Glutamatergic neuron (in vitro differentiated cells): ENCODE measurements at places on chromosomes 13 and 19. TPM values are rescaled to one million over a fixed set of nuclear protein-coding genes. Genes with fewer than 3 reads are reported as not detected.

PLPP2 gene
- total RNA-seq, result 0.64 TPM

WDR87 gene
- not detected for total RNA-seq

DNA sequence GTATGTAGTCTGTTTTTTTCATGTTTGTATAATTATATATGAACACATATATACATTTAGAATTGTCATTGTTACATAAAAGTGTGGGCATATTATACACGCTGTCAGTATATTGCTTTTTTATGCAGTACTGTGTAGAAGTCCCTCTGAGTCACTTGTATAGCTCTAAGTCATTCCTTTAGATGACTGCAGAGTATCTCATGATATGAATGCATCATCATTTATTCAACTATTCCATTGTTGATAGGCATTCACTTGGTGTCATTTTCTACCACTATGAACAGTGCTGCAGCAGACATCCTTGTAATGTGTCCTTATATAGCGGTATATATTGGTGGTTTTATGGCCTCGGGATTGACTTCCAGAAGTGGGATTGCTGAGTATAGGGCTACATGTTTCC is 15.3 kb downstream of the RFXAP start:
- H3K27me3 ChIP-seq, result no peaks in the 10 kb centered on the region
- DNase-seq, result no peak
- H3K36me3 ChIP-seq, result no peaks in the 10 kb centered on the region
- H3K4me3 ChIP-seq, result no peak overlapping the region

GRCh38 chr13:28684257-28684656 is 25.3 kb downstream of the POMP start:
- H3K36me3 ChIP-seq, result peaks cover 9% of the 10 kb centered on the region
- H3K4me1 ChIP-seq, result no peaks in the 10 kb centered on the region
- H3K27ac ChIP-seq, result no peak overlapping the region
- H3K27me3 ChIP-seq, result peaks cover 3% of the 10 kb centered on the region

GRCh38 chr13:37303606-37304005 is 198.1 kb upstream of the CSNK1A1L start:
- no peak overlapping the region for H3K4me3 ChIP-seq
- H3K36me3 ChIP-seq, result no peaks in the 10 kb centered on the region
- no peaks in the 10 kb centered on the region for H3K27me3 ChIP-seq
- no peak for DNase-seq
- H3K4me1 ChIP-seq, result no peaks in the 10 kb centered on the region

DNA sequence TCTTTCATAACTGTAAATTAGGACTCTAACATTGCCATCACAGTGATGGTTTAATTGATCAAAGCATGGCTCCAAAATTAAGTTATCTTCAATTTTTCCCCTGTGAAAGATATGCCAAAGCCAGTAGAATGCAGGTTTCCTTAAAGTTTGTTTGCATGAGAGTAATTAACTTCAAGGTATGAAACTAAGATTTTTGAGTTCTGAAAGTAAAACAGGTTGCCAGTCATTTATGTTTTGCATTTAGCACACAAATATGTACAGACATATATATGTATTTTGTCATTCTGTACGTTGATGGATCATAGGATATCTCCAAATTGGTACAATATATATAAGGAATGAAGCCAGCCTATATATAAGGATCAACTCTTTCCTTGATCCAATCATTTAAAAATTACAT is 23.6 kb upstream of the NDFIP2 start:
- DNase-seq, result no peak
- H3K27ac ChIP-seq, result no peak overlapping the region
- H3K27me3 ChIP-seq, result no peaks in the 10 kb centered on the region
- no peaks in the 10 kb centered on the region for H3K36me3 ChIP-seq

GRCh38 chr19:33388231-33388724 is 14.8 kb downstream of the CEBPG start:
- H3K27ac ChIP-seq, result no peak overlapping the region
- H3K4me1 ChIP-seq, result peaks cover 10% of the 10 kb centered on the region
- no peaks in the 10 kb centered on the region for H3K36me3 ChIP-seq
- no peak overlapping the region for H3K4me3 ChIP-seq
- no peak for DNase-seq

- H3K4me3 ChIP-seq, result peak overlapping the region; percentile 100
- no peak for DNase-seq
- peaks cover 12% of the 10 kb centered on the region for H3K27me3 ChIP-seq
- H3K4me1 ChIP-seq, result peaks cover 15% of the 10 kb centered on the region
- no peaks in the 10 kb centered on the region for H3K36me3 ChIP-seq
These were observed 1.9 kb downstream of the KLF12 start for GRCh38 chr13:74132152-74132775.

DNA sequence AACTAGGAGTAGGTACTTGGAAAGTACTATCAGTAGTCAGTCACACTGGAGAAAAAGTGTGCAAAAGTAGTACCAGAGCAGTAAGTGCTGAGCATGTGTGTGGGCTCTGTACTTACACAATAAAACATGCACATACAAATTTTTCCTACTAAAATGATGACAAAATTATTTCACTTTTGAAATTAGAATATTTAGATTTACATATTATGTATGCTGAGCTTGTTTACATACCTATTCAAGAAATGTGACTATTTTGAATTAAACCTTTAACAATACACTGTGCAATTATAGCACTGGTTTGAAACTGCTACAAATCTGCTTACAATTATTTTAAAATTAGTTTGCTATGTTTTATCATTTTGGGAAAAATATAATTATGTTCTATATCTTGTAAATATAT is 2781.6 kb upstream of the PCDH20 start:
- no peak overlapping the region for H3K27ac ChIP-seq
- peaks cover 5% of the 10 kb centered on the region for H3K4me1 ChIP-seq
- no peak for DNase-seq
- H3K4me3 ChIP-seq, result no peak overlapping the region

DNA sequence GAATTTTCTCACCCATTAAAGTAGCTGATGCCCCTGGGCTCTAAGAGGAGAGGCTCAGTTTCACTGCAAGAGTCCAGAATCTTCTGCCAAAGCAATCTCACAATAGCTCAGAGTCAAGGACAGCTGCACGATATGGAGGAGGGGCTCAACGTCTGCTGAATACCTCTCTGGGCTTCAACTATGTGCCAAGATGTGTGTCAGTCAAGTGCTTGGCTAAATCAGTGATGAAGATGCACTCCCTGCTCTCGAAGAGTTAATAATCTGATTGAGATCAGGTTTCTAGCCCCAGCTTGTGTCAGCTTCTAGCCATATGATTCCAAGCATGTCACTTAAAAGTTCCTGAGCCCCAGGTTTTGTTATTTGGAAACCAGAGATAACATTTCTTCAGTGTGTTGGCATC is 46.8 kb downstream of the KLF12 start:
- no peak overlapping the region for H3K4me3 ChIP-seq
- no peak for DNase-seq
- H3K4me1 ChIP-seq, result peaks cover 17% of the 10 kb centered on the region
- no peaks in the 10 kb centered on the region for H3K36me3 ChIP-seq

GRCh38 chr13:98975822-98976261 is 2.0 kb downstream of the DOCK9 start:
- H3K4me1 ChIP-seq, result no peaks in the 10 kb centered on the region
- no peaks in the 10 kb centered on the region for H3K36me3 ChIP-seq
- H3K4me3 ChIP-seq, result no peak overlapping the region
- DNase-seq, result no peak
- H3K27ac ChIP-seq, result no peak overlapping the region

GRCh38 chr13:61417086-61417570 is 1.5 kb upstream of the PCDH20 start:
- H3K4me3 ChIP-seq, result no peak overlapping the region
- H3K27me3 ChIP-seq, result peaks cover 3% of the 10 kb centered on the region
- no peak for DNase-seq
- no peak overlapping the region for H3K27ac ChIP-seq
- peaks cover 8% of the 10 kb centered on the region for H3K4me1 ChIP-seq
- no peaks in the 10 kb centered on the region for H3K36me3 ChIP-seq

DNA sequence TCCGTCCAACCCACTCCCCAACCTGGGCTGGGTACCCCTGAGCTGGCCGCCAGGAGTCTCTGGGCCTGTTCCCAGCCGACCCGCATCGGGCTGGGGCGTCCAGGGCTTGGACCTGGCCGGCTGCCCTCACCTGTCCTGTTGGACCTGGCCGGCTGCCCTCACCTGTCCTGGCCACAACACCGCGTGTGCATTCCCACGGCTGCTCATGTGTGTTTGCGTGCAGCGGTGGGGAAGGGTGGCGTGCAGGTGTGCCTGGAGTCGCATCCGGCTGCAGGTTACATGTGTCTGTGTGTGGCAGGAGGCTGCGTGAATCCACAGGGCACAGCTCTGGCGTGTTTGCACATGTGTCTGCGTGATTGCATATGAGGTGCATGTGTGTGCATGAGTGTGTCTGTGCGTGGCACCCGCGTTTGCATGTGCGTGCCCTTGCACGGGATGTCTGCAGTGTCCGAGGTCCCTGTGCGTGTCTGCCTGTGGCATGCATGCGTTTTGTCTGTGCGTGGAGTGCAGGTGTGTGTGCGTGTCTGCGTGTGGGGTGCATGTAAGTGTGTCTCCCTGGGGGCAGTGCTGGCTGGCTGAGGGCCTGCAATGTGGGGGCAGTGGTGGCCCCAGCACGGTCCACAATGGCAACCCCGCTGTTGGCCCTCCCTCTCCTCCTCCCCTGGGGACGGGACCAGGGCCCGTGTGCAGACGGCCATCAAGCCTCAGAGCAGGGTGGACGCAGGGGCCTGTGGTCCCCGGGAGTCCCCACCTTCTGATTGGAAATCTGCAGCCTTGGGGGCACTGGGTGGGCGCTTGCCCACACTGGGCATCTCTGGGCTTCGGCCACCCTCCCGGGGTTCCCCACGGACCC is 3.4 kb downstream of the EFNA2 start:
- H3K4me3 ChIP-seq, result peak overlapping the region; percentile 65
- H3K27ac ChIP-seq, result no peak overlapping the region
- H3K36me3 ChIP-seq, result no peaks in the 10 kb centered on the region
- peak; percentile 20 for DNase-seq
- H3K4me1 ChIP-seq, result no peaks in the 10 kb centered on the region
